Activated T-helper 2 cell treated with anti-CD3 and anti-CD28 coated beads, Interferon-gamma antibody, Interleukin-2, Interleukin-4, amounts not matched to agents 10 μg/mL and 5 μg/mL and 100 μg/mL, durations not matched to agents 14 hours and 24 hours and 36 hours (primary cell): ENCODE measurements at places on chromosomes 7 and 10.

GRCh38 chr10:68074031-68074774 lies 880 bp downstream of the HERC4 start:
- DNase-seq = no peak

- no peak for DNase-seq
Measured at GRCh38 chr10:92208157-92208720, 82.6 kb downstream of the CPEB3 start.

DNA sequence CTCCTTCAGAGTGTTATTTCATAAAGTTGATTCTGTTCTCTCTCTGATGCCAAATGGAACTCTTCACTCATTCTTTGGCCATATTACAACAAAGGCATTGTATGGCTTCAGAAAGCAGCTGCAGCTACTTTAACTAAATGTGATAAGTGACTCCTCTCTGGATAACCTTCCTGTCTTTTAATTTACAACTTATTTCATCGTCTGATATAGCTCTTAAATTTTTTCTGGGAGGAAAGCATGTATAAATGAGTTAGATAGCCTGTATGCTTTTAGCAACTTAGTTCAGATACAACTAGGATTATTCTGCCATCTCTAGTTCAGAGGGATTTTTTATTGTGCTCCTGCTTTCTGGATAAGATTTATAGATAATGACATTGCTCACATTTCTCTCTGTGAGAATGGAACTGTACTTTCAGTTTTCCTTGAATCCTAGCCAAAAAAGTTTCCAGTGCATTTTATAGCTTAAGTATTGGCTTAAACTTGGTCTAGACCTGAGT lies 57.5 kb downstream of the KLHDC10 start:
- DNase-seq = no peak

- no peak for DNase-seq
Measured at GRCh38 chr10:44662051-44662450, 249.1 kb upstream of the TMEM72 start.

DNA sequence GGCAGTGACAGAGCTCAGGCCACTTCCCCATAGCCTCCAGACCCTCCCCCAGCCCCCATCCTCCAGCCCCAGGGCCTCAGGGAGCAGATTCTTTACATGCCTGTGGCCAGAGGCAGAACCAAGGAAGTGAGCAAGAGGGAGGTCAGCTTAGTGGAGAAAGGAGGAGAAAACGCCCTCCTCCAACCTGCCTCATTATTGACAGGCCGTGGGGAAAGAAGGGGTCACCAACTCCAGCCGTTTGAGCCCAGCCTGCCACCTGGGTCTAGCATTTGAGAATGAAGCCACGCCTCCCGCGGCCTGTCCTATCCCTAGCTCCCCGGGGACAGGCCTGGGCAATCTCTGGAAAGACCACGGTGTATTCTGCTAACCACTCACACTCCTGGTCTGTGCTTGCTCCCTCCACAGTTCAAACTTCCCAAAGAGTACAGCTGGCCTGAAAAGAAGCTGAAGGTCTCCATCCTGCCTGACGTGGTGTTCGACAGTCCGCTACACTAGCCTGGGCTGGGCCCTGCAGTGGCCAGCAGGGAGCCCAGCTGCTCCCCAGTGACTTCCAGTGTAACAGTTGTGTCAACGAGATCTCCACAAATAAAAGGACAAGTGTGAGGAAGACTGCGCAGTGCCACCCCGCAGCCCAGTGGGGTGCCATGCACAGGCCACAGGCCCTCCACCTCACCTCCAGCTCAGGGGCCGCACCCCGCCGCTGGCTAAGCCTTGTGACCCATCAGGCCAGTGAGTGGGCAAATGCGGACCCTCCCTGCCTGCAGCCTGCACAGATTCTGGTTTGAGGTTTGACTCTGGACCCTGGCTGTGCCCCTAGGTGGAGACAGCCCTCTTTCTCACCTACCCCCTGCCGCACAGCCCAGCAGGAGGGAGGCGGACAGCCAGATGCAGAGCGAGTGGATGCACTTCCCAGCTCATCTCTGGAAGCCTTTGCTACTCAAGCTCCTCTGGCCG lies 14.3 kb upstream of the TRIM8 start:
- no peak for DNase-seq

- no peak for DNase-seq
Measured at GRCh38 chr10:93481637-93482144, 443 bp downstream of the MYOF start.

GRCh38 chr10:127877116-127877515 lies 15.6 kb downstream of the CLRN3 start:
- DNase-seq = no peak

GRCh38 chr10:27152687-27153086 lies 1.5 kb downstream of the YME1L1 start:
- no peak for DNase-seq

DNA sequence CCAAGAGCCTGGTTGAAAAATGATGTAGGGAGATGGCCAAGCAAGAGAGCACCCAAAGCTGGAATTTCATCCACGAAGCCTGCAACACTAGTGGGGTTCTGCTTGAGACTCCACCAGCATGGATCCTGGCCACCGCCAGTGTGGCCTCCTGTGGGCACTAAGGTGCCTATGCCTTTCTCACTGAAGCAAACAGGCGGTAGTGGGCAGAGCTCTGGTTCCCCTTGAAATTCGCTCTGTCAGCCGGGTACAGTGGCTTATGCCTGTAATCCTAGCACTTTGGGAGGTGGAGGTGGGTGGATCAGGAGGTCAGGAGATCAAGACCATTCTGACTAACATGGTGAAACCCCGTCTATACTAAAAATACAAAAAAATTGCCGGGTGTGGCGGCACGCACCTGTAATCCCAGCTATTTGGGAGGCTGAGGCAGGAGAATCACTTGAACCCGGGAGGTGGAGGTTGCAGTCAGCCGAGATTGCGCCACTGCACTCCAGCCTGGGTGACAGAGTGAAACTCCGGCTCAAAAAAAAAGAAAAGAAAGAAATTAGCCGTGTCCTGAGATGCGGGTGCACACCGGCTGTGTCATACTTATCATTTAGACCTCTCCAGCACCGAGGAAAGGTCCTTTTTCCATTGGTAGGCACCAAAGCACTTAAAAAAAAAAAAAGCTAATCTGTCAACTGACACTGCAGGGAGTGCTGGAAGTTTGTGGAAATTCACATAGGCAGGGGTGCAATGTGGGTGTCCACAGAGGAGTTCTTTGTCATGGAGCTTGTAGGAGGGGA lies 28.3 kb downstream of the CCM2 start:
- DNase-seq = no peak

GRCh38 chr7:53624356-53624755 lies 588.9 kb downstream of the POM121L12 start:
- no peak for DNase-seq

DNA sequence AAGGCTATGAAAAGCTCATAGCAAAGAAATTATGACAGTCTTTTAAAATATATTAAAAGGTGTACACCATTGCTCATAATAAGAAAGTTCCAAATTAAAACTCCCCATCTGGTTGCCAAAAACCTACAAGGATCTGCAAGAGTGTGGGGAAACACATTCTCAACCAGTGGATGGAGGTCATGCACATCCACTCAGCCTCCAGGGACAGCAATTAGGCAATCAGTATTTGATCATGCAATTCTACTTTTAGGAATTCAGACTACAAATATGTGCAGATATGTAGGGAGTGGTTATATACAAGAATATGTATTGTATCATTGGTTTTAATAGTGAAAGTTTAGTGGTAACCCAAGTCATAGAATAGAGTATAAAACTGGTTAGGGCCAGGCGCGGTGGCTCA lies 157.8 kb downstream of the FGFR2 start:
- no peak for DNase-seq

- no peak for DNase-seq
Measured at GRCh38 chr10:49562893-49563292, 24.0 kb upstream of the ERCC6 start.

- DNase-seq = no peak
Measured at GRCh38 chr10:57905861-57906260, 361.8 kb downstream of the IPMK start.

GRCh38 chr10:88028654-88029053 lies 165.2 kb downstream of the PTEN start:
- no peak for DNase-seq
